ENCODE measurements at places on chromosomes 6 and 20. TPM values are rescaled to one million over a fixed set of nuclear protein-coding genes. Genes with fewer than 3 reads are reported as not detected.

GRCh38 chr20:16205507-16205906 lies 367.7 kb downstream of the KIF16B start:
- H3K27ac ChIP-seq = no peak overlapping the region
- H3K36me3 ChIP-seq = no peaks in the 10 kb centered on the region
- DNase-seq = no peak
- no peaks in the 10 kb centered on the region for H3K4me1 ChIP-seq

DEFB118 gene
- not detected for total RNA-seq

DNA sequence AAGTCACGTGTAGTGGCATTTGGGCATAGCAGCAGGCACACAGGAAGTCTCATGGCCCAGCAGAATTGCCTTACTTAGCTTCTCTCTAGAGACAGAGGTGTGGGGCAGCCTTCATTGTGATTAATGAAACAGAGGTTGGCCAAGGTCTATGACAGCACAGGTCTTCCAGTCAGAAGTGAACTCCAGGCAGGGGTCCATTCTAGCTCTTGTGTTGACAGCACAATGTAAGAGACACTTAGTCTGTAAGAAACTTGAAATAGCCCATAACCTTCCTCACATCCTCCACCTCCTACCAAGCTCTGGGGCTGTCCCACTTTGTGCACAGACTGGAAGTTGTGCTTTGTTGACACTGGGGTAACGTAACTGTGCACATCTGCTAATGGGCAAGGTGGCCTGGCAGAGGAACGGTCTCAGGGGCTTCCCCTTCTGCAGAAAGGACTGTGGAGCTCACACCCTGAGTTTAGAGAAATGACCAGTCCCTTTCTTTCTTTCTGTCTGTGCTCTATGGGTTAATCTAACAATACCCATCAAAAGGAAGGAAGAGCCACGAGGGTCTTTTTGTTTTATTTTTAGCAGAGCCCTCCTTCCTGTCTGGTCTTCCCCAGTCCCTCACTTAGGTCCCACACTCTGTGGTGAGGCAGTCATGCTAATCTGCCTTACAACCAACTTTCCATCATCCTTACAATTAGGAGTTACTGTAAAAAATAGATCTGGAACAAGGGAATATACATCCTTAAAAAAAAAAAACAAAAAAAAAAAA lies 35.6 kb upstream of the TAGAP start:
- no peak for DNase-seq
- no peaks in the 10 kb centered on the region for H3K36me3 ChIP-seq
- no peak overlapping the region for H3K4me3 ChIP-seq
- H3K27ac ChIP-seq = no peak overlapping the region

ZNF334 gene
- total RNA-seq = 38.0 TPM

ACTL10 gene
- total RNA-seq = 0.36 TPM

GRCh38 chr6:14883921-14884320 lies 361.9 kb upstream of the JARID2 start:
- H3K4me3 ChIP-seq = no peak overlapping the region
- H3K27ac ChIP-seq = no peak overlapping the region
- peaks cover 8% of the 10 kb centered on the region for H3K27me3 ChIP-seq
- H3K36me3 ChIP-seq = no peaks in the 10 kb centered on the region
- H3K4me1 ChIP-seq = peaks cover 12% of the 10 kb centered on the region
- no peak for DNase-seq

- no peak overlapping the region for H3K4me3 ChIP-seq
- no peaks in the 10 kb centered on the region for H3K36me3 ChIP-seq
- DNase-seq = no peak
- peak overlapping the region; percentile 14 for H3K27ac ChIP-seq
Observed at GRCh38 chr6:15355683-15356099, 109.8 kb downstream of the JARID2 start.

- peaks cover 4% of the 10 kb centered on the region for H3K36me3 ChIP-seq
- H3K4me3 ChIP-seq = no peak overlapping the region
- no peak overlapping the region for H3K27ac ChIP-seq
- no peaks in the 10 kb centered on the region for H3K27me3 ChIP-seq
- peaks cover 8% of the 10 kb centered on the region for H3K4me1 ChIP-seq
Observed at GRCh38 chr6:26404546-26404945, 2.5 kb downstream of the BTN3A1 start.

DNA sequence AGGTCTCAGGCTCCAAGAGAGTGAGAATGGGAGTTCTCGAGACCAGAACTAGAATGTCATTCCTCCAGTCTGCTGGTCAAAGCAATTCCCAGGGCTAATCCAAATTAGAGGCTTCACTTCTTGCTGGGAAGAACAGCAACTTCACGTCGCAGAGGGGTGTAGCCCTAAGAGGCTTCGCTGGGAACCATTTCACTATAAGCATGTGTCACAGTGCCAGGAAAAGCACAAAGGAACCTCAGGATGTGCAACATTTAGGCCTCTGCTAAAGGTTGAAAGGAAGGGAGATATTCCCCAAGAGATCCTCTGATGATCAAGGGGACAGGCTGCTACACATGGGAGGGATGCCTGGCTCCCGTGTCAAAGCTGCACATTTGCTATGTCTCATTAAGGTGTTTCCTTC lies 35.9 kb upstream of the NXT1 start:
- DNase-seq = no peak
- H3K4me1 ChIP-seq = peaks cover 3% of the 10 kb centered on the region
- no peaks in the 10 kb centered on the region for H3K36me3 ChIP-seq
- no peak overlapping the region for H3K4me3 ChIP-seq
- H3K27me3 ChIP-seq = peaks cover 25% of the 10 kb centered on the region
- H3K27ac ChIP-seq = no peak overlapping the region

GRCh38 chr6:11374036-11375010 lies 141.9 kb upstream of the NEDD9 start:
- no peaks in the 10 kb centered on the region for H3K27me3 ChIP-seq
- H3K4me3 ChIP-seq = no peak overlapping the region
- H3K36me3 ChIP-seq = no peaks in the 10 kb centered on the region
- H3K4me1 ChIP-seq = no peaks in the 10 kb centered on the region

DNA sequence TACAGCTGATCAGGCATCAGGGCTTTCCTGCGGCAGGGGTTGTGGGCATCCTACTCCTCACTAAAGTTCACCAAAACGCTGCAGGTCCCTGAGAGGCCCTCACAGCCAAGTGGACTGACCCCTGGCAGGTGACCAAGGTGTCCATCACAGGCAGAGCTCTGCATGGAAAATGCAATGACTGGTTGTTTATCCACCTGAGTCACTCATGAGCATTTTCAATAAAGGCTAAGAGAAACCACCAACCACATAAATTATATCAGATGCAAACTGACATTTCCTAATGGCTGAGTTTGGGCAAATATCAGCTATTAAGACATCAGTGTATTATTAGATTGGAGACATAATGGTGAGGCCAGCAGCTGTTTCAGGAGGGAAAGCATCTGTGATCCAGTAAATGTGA lies 152.7 kb upstream of the SYNDIG1 start:
- peaks cover 24% of the 10 kb centered on the region for H3K27me3 ChIP-seq
- H3K36me3 ChIP-seq = no peaks in the 10 kb centered on the region
- no peak for DNase-seq
- no peak overlapping the region for H3K4me3 ChIP-seq
- H3K4me1 ChIP-seq = no peaks in the 10 kb centered on the region
- H3K27ac ChIP-seq = no peak overlapping the region

MUCL3 gene
- total RNA-seq = not detected

DNA sequence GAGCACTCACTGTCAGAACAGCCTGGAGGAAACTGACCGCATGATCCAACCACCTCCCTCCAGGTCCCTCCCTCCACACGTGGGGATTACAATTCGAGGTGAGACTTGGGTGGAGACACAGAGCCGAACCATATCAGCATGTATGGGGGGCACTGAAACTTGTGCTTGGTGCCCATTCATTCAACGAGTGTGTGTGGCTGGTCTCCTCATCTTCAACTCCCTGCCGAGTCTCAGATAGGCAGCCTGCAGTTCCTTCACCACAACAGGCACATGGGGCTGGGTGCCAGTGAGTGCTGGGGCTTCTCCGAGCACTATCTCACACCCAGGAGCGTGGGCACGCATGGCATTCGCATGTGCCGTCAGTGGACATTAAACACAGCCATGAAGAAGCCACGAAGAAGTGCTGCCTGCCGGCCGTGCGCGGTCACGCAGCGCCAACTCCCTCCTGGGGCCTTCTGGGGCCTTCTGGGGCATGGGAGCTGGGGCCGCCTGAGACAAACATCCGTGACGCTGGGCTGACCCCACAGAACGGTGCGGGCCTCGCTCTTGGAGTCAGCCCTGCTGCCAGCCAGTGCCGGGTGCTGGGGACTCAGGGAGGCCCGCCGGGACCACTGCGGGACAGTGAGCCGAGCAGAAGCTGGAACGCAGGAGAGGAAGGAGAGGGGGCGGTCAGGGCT lies 714 bp upstream of the RTEL1 start:
- peaks cover 17% of the 10 kb centered on the region for H3K4me1 ChIP-seq
- no peak for DNase-seq
- H3K4me3 ChIP-seq = peak overlapping the region; percentile 95
- peak overlapping the region; percentile 86 for H3K27ac ChIP-seq
- peaks cover 4% of the 10 kb centered on the region for H3K27me3 ChIP-seq

DNA sequence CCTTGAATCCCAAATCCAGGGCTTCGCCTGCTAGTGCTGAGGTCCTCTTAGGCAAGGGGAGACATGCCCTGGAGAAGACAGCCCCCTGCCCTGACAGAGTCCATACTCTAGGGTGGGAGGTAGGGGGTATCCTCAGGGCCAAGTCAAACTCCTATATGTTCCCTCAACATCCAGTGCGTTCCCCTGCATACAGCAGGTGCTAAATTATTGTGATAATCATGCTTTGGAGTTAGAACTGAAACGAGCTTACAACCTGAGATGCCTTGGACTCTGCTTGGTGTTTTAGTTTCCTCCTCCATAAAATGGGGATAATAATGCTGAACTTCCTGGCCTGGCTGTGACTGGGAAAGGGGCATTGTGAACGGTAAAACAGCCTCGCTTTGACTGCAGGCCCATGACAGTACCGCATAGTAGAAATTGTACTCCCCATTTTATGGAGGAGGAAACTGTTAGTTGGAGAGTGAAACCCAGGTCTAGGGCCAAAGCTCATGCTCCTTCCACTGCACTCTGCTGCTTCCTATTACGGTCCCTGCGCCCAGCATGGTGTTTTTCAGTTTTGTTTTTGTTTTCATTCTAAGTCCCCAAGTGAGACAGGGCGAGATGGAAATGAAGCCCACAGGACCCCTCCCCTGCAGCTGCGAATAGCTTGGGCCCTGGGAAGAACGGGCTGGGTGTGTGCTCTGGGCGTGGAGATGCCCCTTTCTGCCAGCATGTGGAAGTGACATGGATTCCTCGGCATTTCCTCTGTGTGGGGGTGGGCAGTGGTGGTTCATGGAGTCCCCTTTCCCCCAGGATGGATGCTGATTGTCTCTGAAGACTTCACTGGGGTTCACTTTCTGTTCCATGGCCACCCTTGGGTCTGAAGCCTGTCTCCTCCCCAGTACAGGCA lies 162.5 kb downstream of the VEGFA start:
- no peak overlapping the region for H3K4me3 ChIP-seq
- no peaks in the 10 kb centered on the region for H3K27me3 ChIP-seq
- no peak for DNase-seq
- no peaks in the 10 kb centered on the region for H3K36me3 ChIP-seq
- no peak overlapping the region for H3K27ac ChIP-seq

HM13 gene
- 211 TPM for total RNA-seq

DNA sequence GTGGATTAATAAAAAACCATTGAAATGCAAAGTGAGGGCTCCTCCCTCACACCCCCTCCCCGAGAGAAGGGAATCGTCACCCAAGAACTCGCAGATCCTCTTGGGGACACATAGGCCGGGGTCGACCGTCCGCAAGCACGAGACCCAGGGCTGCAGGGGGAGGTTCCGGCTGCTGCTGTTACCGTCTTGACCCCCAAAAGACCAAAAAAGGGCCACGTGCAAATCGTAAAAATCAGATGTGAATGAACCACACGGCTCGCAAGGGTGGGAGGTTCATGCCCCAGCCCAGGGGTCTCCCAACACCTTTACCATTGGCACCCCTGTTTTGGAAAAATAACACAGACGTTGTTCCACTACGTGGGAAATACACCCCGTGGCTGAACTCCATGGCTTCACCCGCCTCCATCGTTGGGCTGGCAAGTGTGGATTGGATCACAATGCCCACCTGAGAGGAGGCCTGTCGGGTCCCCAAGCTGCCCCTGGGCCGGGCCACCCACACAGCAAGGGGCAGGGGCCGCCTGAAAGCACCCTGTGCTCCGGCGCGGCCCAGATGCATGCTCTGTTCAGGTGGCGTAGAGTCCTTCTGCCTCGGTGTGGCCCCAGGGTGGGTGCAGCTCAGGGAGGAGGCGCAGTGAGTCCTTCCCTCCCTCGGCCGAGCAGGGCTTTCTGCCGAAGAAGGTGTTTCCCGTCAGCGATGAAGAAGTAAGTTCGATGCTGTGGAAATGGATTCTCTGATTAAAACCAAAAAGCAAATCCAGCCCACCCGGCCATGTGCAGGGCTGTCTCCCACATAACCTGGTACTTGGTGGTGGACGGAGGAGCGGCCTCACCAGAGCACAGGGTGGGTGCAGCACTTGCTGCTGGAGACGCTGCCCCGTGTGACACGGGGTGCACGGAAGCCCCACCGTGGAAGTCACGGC lies 85.0 kb downstream of the YTHDF1 start:
- no peak overlapping the region for H3K27ac ChIP-seq
- no peaks in the 10 kb centered on the region for H3K4me1 ChIP-seq
- DNase-seq = no peak
- H3K27me3 ChIP-seq = peaks cover 16% of the 10 kb centered on the region
- H3K36me3 ChIP-seq = no peaks in the 10 kb centered on the region

DNA sequence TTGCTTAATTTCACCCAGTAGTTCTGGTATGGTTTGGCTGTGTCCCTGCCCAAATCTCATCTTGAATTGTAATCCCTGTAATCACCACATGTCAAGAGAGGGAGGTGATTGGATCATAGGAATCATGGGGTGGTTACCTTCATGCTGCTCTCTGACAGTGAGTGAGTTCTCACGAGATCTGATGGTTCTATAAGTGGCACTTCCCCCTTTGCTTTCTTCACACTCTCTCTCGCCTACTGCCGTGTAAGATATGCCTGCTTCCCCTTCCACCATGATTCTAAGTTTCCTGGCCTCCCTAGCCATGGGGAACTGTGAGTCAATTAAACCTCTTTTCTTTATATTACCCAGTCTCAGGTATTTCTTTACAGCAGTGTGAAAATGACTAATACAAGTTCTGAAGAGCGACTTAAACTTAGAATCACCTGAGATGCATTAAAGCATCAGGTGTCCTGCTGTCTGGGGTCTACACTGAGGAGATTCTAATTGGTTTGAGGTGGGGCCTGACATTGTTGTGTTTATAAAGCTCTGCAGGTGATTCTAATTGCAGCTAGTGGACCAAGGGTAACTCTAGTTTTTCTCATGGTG lies 82.1 kb upstream of the DTNBP1 start:
- no peak overlapping the region for H3K27ac ChIP-seq
- no peak overlapping the region for H3K4me3 ChIP-seq
- no peaks in the 10 kb centered on the region for H3K36me3 ChIP-seq
- DNase-seq = no peak

- peak overlapping the region; percentile 71 for H3K27ac ChIP-seq
- no peaks in the 10 kb centered on the region for H3K27me3 ChIP-seq
- H3K36me3 ChIP-seq = peaks cover 38% of the 10 kb centered on the region
Observed at GRCh38 chr6:4125933-4126864, 9.2 kb downstream of the ECI2 start.

GRCh38 chr20:31716351-31716750 lies 6.3 kb downstream of the BCL2L1 start:
- H3K4me1 ChIP-seq = peaks cover 77% of the 10 kb centered on the region
- peaks cover 44% of the 10 kb centered on the region for H3K36me3 ChIP-seq
- DNase-seq = no peak
